ENCODE measurements at places on chromosomes 16 and 17.

- DNase-seq, result no peak
These were observed 22.4 kb downstream of the GDE1 start for GRCh38 chr16:19499481-19499880.

DNA sequence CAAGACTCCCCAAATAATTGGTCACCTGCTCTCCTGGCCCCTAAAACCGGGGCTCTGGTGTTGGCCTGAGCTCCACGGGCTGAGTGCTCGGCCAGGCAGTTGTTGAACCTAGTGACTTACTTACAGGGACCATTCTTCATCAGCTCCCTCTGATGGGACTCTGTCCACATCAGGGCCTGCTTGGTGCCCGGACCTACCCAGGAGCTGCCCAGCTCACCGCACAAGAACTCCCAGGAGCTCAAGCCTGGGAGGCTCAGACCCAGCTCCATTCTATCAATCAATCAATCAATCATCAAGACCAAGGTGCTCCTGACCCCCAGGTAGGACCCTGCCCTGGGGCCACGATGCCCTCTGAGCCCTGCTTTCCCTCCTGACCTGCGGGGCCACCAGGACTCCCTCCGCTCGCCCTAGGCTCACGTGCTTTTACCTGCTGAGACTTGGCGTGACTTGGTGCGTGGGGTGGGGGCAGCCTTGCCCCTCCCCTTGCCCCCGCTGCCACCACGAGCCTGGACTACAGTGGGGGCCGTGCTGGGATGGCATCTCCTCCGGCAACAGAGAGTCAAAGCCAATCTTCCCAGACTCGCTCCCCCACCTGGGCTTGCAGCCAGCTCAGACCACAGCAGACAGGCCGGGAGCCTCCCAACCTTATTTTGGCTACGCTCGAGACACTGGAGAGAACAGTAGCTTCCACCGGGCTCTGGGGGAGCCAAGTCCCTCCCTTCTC is 15.7 kb downstream of the IL34 start:
- no peak for DNase-seq

GRCh38 chr17:76198702-76199101 is 41.6 kb downstream of the RNF157 start:
- DNase-seq, result no peak

GRCh38 chr17:52653014-52653413 is 494.5 kb upstream of the CA10 start:
- no peak for DNase-seq

DNA sequence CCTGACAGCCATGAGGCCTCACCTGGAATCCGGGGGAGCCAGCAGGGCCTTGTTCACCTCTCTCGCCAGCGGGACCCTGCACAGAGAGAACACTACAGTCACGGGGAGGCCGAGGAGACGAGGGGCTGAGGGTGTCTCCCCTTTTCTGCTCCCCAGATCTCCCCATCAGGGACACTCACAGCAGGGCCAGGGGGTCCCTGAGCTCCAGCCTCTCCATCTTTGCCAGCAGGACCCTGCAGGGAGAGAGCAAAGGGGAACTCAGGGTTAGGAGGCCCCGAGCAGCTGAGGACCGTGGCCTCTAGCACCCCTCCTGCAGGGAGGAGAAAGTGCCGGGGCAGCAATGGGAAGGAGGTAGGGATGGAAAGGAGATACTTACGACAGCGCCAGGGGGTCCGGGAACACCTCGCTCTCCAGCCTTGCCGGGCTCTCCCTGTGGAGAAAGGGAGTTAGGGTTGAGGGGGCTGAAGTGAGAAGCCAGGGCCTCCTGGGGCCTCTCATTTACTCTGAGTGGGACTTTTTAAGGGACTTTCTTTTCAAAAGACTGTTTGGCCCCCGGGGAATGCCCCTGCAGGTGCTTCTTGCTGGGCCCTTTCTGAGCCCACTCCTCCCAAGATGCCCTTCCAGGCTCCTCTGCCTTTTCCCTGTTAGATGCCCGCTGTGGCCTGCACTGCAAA is 8.7 kb downstream of the COL1A1 start:
- no peak for DNase-seq

GRCh38 chr17:73058022-73058421 is 34.5 kb downstream of the SLC39A11 start:
- DNase-seq, result no peak

DNA sequence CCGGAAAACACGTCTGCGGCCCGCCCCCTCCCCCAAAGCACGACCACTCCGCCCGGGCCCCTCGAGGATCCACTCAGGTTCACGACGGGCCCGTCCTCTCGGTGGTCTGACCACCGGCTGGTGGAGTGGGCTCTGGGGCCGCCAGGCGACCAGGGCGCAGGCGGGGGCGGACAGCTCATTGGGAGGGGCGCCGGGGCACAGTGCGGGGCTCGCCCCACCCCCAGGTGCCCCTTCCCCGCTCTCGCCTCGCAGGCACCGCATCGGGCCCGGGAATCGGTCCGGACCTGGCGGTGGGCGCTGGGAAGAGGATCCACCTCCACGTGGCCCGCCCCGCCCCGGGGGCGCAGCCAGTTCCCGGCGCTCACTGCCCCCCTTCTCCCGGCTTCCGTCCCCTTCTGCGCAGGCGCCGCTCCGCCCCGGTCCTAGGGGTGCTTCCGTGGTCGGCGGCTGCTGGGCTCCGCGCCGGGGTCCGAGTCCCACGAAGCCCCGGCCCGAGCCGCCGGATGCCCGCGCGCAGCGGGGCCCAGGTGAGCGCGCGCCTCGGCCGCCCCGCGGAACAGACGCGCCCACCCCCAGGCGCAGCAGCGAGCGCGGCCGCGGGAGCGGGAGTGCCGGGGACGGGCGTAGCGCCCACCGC is at the start of gene MPG:
TSS of gene MPG (plus strand) at position 419 of the 637 bp plus-strand sequence. CDS start at position 504, 85 bp downstream.
- DNase-seq, result peak; percentile 61

DNA sequence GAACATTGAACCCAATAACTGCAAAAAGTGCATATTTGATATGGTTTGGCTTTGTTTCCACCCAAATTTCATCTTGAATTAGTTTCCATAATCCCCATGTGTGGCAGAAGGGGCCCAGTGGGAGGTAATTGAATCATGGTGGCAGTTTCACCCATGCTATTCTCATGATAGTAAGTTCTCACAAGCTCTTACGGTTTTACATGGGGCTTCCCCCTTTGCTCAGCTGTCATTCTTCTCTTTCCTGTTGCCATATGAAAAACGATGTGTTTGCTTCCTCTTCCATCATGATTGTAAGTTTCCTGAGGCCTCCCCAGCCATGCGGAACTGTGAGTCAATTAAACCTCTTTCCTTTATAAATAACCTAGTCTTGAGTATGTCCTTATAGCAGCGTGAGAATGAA is 127.6 kb downstream of the CHD9NB start:
- DNase-seq, result no peak

DNA sequence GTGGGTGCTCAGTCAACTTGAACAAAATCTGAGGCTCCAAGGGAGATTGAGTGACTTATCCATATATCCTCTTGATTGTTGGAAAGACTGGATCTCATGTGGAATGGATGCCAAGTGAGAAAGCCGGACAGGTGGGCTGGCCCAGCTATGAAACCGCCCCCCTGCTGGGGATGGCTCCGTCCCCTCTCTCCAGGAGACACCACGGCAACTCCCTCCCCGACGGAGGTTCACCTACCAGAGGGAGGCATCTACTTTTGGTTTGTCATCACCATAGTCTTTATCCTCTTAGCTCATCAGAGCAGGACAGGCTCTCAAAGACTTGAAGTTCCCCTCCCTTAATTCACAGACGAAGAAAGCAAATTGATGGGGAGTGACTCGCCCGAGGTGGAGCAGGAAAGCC is 1.8 kb upstream of the ALG1 start:
- DNase-seq, result no peak

- peak; percentile 63 for DNase-seq
These were observed at the start of gene CHRNE for GRCh38 chr17:4903051-4903818. Gene CHRNE, minus strand, starts transcription at chr17:4903098. Its CDS starts 35 bp downstream, at chr17:4903063.

GRCh38 chr17:2375406-2375805 is 25.5 kb downstream of the MNT start:
- DNase-seq, result no peak

GRCh38 chr17:81071761-81072741 is 37.1 kb downstream of the BAIAP2 start:
- no peak for DNase-seq

- peak; percentile 55 for DNase-seq
These were observed 3.2 kb upstream of the NLRP1 start for GRCh38 chr17:5587438-5588032.

Measured in central memory CD8-positive, alpha-beta T cell (primary cell).